ENCODE measurements at places on chromosomes 2 and 18.

DNA sequence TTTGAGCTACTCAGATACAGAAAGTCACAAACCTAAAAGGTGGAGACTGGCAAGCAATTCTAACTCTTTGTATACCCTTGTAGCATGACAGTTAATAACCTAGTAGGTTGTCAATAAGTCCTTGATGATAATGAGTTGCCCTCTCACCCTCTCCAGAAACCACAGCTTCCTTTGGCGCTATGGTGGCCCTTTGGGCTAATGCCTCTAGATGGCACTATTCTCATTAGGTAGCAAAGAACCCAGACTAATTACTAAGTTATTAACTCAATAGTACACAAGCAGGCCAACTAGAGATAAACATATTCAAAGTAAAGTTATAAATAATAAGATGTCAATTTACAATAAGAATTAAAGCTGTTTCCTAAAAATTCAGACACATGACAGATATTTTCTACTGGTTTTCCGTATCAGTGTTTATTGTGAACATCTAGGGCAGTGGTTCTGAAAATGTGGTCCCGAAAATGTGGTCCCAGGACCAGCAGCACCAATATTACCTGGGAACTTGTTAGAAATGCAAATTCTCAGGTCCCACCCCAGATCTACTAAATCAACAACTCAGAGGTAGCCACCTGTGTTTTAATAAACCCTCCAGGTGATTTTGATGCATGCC is 41.1 kb downstream of the LDAH start:
- no peak for DNase-seq

DNA sequence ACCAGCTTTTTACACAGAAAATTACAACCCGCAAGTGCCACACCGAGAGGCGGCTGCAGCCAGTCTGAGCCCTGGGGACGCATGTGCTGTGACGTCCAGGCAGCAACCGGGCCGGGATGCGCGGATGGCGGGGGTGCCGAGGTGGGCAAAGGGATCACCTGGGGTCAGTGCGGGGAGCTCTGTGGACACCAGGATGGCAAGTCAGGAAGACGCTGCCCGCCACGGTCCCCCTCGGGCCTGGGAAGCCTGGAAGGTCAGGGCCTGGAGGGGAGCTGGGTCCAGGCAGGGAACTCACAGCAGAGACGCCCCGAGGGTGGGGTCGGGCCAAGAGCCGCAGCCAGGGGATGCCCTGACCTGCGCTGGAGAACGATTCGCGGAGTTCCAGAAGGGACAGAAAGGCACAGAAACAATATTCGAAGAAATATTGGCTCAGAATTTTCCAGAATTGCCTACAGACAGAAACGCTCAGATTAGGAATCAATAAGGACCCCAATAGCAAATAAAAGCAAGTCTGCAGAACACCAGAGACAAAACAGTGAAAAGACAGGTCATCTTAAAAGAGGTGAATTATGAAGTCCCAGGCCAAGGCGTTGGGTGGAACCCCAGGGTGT is 11.7 kb upstream of the KIF1A start:
- no peak for DNase-seq

DNA sequence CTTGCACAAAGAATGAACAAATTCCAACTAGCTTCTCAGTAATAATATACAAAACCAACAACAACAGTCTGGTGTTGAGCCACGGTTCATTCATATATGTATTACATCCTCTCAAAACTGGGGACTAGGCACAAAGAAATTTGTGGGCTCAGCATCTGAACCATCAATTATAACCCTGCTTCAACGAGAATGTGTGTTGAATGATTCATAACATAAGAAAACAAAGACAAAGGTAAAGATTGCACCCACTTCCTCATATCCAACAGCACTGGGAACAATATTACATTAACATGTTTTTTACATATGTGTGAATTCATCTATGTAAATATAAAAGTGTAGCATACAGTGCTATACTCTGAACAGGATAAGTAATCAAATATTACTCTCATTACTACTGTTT is 144.8 kb downstream of the CDH2 start:
- no peak for DNase-seq

- no peak for DNase-seq
Observed at GRCh38 chr2:128603411-128603924, 284.8 kb upstream of the HS6ST1 start.

- no peak for DNase-seq
Observed at GRCh38 chr2:97774425-97774824, 61.0 kb downstream of the ZAP70 start.

All from T-helper 2 cell treated with Interferon-gamma antibody and Interleukin-4, amounts not matched to agents 5 μg/mL and 100 μg/mL, for 36 hours (primary cell).